Activated CD8-positive, alpha-beta T cell treated with anti-CD3 and anti-CD28 coated beads, Interleukin-2, amount 10 ng/mL, durations not matched to agents 7 days and 5 days (primary cell): ENCODE measurements at places on chromosomes 2 and 18. TPM values are rescaled to one million over a fixed set of nuclear protein-coding genes. Genes with fewer than 3 reads are reported as not detected.

- DNase-seq = no peak
These were observed 532.9 kb upstream of the CRIM1 start for GRCh38 chr2:35822716-35823115.

The EFHD1 gene
- 6.0 TPM for total RNA-seq

- no peak for DNase-seq
These were observed 294.9 kb upstream of the CYRIA start for GRCh38 chr2:16960579-16960978.

DNA sequence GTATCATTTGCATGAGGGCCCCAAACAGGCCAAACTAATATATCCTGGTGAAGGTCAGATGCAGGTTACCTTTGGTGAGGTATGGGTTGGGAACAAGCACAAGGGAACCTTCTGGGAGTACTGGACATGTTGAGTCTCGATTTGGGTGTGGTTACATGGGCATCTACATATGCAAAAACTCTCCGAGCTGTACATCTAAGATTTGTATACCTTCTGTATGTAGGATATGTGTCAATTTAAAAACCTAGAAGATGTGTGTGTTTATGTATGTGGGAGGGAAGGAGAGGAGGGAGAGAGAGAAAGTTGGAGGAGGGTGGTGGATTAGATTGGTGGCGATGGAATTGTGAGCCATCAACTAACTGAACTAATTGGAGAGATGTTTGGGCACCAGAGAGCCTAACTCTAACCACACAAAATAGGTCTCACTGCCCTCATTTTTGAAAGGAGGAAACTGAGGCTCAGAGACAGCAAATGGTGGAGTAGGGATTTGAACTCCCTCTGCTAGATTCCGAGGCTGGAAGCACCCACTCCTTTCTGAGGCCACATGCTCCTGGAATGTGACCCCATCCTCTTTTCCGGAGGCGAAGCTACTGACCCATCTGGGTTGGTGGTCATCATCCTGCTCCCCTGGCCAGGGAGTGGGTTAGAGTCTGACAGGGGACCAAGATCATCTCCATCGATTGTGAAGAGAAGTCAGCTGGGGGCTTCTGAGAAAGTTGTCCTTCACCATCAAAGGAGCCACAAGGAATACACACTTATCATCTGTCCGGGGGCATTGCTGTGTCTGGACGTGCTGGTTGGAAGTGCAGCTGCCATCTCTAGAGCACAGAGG, 107.3 kb upstream of the MYCN start:
- DNase-seq = no peak

GRCh38 chr2:146540271-146540932, 1304.4 kb upstream of the ACVR2A start:
- DNase-seq = no peak

GRCh38 chr2:45809205-45809604, 157.7 kb downstream of the PRKCE start:
- no peak for DNase-seq

The NEURL3 gene
- total RNA-seq = not detected

The RRM2 gene
- 571 TPM for total RNA-seq

- no peak for DNase-seq
These were observed 75.0 kb upstream of the CD226 start for GRCh38 chr18:70022636-70023035.

DNA sequence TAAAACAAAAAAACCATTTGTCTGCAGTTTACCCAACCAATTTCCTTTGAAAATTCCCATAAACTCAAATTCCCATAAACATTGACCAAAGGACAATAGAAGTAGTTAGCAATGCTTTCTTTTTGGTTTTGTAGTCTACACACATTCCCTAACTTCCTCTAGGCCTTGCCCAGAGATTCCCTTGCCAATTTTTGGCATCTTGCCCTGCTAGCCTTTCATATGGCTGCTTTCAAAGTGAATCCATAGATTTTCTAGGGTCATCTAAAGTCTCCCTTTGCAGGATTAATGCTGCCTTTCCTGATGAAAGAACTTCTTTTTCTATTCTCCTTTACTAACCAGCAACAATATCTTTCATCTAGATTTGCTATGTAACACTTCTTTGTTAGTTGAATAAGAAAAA, 33.4 kb downstream of the THSD7B start:
- DNase-seq = no peak

GRCh38 chr2:161112908-161113307, 47.3 kb upstream of the TANK start:
- no peak for DNase-seq

- DNase-seq = no peak
These were observed 149.2 kb upstream of the NOSTRIN start for GRCh38 chr2:168652997-168653921.

GRCh38 chr2:187749804-187750431, 195.7 kb upstream of the TFPI start:
- DNase-seq = no peak

The PAIP2B gene
- total RNA-seq = 1.3 TPM

GRCh38 chr2:3769766-3770165, 66.4 kb downstream of the DCDC2C start:
- no peak for DNase-seq

DNA sequence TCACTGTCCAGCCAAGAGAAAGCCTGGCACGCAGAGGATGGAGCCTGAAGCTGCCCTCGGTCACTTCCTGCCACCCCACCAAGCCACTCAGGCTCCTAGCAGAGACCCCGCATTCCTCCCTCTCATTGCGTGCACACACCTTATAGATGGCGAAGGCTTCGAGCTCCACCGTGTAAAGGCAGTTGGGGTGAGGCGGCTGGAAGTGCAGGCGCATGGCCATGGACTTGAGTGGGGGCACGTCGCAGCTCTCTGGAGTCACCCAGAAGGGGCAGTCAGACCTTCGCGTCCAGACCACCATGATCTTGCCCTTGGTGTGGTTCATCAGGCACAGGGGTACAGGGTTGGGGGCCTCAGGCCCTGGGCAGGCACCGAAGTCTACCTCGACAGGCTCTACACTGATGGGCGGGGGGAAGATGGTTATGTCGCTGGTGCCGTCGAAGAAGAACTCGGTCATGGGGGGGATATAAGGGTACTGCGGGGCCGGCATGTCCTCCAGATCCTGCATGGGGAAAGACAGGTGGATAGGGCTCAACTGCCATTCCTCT, 13.7 kb downstream of the CFAP65 start:
- no peak for DNase-seq

- no peak for DNase-seq
These were observed 57.4 kb downstream of the CELF4 start for GRCh38 chr18:37508207-37508606.
